MG63 (cell line): ENCODE measurements at places on chromosomes 4 and X. TPM values are rescaled to one million over a fixed set of nuclear protein-coding genes. Genes with fewer than 3 reads are reported as not detected.
A peak's percentile ranks its signal among the peaks of the same experiment; 100 is the strongest.

- no peak for DNase-seq
Measured at GRCh38 chr4:174023641-174024040, 259.8 kb downstream of the FBXO8 start.

DNA sequence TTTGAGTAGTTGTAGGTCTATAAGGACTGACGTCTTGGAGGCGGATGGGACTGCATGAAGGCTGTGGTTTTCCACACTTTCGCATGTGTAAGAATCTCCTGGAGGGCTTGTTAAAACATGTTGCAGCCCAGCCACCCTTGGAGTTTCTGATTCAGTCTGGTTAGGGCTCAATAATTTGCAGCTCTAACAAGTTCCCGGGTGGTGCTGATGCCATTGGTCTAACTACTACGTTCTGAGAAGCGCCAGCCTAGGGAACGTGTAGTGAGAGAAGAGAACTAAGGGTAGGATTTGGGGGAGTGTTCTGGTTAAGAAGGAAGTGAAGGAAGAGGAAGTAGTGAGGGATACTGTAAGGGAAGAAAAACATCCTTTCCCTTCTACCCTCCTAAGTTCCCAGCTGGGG is 138.9 kb downstream of the LARP7 start:
- DNase-seq: no peak

DNA sequence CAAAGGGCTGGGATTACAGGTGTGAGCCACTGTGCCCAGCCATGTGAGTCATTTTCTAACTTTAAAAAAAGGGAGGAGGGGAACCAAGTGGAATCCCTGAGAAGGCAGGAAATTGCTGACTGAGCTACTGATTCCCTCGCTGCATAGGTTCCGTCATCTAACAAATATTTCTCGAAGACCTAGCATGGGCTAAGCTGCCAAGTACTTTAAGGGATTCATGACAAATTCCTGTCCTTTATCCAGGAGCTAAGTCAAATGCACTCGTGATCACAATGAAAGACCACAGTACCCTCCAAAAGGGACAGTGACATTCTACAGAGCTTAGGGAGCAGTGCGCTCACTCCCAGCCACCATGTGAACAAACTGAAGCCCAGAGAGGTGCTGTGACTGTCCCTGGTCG is 33.2 kb upstream of the MAN2B2 start:
- DNase-seq: no peak

- no peak for DNase-seq
Measured at GRCh38 chr4:154953691-154954090, 172.6 kb downstream of the RBM46 start.

DNA sequence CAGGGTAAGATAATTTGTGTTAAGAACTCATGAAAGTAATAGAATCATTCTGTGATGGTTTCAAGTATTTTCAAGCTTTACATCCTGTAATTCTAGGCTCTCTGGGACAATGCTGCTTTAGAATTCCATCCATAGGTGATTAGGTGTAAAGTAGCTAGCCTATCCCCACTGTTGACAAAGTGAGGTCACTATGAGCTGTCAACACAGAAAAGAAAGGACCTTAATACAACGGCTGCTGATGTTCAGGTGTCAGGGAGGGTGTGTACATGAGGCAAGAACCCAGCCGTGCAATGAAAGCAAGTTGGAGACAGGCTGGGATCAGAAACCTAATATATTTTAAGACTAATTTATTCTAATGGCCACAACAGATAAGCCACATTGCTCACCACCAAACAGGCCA is 36.8 kb upstream of the SH3RF1 start:
- no peak for DNase-seq

- no peak for DNase-seq
Measured at GRCh38 chrX:30831082-30831481, 58.0 kb downstream of the TAB3 start.

- no peak for DNase-seq
Measured at GRCh38 chr4:72953571-72953970, 115.9 kb downstream of the COX18 start.

GRCh38 chr4:110087070-110087708 is 111.2 kb downstream of the ELOVL6 start:
- no peak for DNase-seq

- DNase-seq: no peak
Measured at GRCh38 chr4:8219236-8219635, 20.1 kb downstream of the SH3TC1 start.

DNA sequence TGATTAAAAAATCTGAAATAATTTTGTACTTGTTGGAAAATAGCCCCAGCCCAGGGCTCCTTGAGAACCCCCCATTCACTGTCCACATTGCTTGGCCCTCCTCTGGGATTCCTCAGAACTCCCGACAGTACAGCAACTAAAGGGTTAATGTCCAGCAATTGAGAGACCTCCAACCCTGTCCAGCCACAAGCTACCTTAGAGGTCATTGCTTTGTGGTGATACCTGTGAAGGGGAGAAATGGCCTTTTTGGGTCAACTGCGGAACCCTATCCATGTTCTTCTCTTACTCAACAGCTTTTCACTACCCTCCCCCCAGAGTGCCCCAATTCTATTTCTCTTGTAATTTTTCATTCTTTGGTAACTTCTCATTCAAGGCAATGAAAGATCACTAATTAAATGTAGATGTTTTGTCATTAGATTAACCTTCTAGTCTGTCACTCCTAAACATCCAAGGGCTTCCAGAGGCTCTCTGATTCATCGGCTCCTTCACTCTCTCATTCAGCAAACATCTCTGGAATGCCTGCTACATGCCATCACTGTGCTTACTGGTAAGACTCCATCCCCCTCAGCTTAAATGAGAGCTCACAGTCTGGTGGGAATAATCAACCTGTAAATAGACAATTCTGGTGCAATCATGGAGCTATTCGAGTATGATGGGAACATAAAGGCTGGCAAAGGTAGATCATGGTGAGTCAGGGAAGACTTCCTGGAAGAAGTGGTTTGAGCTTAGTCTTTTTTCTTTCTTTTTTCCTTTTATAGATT is 241.4 kb upstream of the PGRMC2 start:
- peak; percentile 77 for DNase-seq

GRCh38 chr4:152257601-152258066 is 278.3 kb downstream of the FBXW7 start:
- DNase-seq: peak; percentile 39

Gene PLAC8
- total RNA-seq: not detected in 2 replicates

Gene UNC5C
- total RNA-seq: not detected in 2 replicates

Gene HTN3
- not detected in 2 replicates for total RNA-seq

Gene TMSB15C
- total RNA-seq: 0.10 TPM in 1 of 2 replicates, not detected in the other

Gene MAOB
- total RNA-seq: 0.30 TPM in 1 of 2 replicates, not detected in the other

Gene CLCN4
- 2.3 and 7.1 TPM in 2 replicates for total RNA-seq

Gene C1QTNF7
- not detected in 2 replicates for total RNA-seq
